ENCODE measurements at places on chromosomes 7 and 10.

DNA sequence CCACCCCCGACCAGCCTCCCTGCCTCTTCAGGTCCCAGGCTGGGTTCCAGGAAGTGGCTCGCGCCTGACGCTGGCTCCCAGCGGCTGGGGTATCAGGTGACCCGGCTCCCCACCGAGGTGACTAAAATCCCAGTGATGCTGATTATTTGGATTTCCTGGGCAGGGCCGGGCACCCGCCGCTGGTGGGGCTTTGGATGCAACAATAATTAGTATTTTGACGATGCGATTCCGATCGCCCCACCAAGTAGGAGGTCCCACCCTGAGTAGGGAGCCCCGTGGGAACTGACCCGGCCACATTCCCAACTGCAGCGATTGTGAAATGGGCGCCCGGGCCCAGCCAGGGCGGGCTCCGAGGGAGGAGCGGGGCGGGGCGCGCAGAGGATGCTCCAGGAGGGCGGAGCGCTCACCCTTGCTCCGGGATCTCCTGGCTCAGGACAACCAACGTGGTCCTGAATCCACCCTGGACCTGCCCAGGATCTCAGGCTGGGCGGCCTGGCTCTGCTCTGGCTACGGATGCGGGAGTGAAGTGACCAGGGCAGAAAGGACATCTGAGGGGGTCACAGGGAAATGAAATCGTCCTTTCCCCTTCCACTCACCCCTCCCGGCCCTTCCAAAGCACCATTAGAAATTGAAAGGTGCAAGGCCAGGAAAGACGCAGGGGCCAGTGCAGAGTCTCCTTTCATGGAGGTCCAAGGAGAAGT lies 32.6 kb downstream of the DUSP5 start:
- no peak for DNase-seq

GRCh38 chr10:30055226-30055662 lies 4.1 kb downstream of the JCAD start:
- DNase-seq: no peak

- DNase-seq: no peak
Observed at GRCh38 chr10:125769175-125769574, 6.4 kb downstream of the MMP21 start.

DNA sequence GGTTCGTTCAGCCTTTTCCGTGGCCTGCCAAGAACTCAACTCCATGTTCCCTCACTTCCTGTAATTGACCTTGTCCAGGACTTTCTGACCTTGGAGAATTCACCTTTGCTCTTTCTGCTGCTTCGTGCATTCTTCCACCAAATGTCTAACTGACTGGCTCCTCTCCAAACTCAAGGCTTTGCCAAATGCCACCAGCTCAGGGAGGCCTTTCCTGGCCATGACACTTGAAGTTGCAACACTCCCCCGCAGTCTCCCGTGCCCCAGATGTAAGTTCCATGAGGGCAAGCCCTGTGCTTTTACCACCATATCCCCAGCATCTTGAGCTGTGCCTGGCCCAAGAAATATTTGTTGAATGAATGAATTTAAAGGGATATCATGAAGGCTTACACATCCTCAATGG lies 238.4 kb downstream of the ARHGAP21 start:
- DNase-seq: no peak

DNA sequence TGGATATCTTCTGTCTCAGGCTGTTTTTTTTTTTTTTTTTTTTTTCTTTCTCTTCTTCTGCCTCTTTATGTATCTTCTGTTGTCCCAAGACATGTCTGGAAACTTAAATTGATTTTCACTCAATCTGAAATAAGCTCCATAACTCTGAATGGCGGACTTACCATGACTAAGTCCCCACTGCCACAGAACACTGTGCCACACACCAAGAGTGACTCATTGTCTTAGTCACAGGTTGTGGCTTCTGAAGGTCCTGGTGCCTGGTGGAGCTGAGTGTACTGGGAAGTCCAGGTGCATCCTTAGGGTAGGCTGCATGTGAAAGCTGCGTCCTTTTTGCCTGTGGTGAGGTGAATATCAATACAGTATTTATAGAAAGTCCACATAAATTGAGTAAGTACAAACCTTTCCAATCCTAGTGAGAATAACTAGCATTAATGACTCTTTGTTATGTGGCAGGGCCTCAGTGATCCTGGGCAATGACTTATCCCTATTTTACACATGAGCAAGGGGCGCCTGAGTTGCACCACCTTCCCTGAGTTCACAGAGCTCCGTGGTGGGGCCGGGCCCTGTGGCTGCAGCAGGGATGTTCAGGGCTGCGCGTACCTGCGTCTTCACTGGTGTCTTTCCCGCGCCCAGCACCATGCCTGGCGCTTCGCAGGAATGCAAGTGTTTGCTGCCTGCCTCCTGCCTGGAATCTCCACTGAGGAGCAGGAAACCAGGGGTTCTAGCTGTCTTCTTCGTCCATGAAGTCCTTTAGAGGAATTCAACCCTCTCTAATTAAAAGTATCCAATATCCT lies 4.3 kb downstream of the PFKP start:
- no peak for DNase-seq

DNA sequence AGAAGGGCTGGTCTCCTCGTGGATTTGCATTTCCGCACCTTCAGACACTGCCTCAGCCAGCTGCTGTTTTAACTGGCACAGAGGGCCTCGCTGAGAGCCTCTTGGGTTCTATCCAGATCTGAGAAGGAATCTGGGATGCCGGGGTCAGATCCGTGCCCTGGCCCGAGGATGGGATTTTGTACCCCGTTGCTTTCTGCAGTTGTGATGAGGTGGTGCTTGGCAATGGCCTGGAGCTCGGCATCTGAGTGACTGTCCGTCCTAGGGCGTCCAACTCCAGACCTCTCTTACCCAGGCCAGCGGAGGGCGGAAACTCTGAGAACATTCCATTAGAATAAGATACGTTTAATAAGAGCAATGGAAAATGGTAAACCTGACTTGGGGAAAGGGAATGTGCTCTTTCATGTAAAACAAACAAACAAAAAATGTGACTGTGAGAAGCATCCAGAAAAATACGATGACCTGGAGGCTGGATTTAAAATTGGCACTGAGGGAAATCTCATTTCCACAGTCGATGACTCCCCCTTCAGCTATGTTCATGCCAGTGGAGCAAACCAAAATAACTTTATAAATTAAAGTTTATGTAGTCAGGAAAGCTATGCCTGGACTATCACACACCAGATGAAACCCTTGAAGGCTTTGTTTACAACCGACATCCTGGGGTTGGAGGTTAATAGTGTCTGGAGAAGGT lies 39.6 kb downstream of the GRK5 start:
- DNase-seq: no peak
